ENCODE measurements at places on chromosomes 4 and X. TPM values are rescaled to one million over a fixed set of nuclear protein-coding genes. Genes with fewer than 3 reads are reported as not detected.

GRCh38 chr4:72205831-72206230, 174.0 kb downstream of the NPFFR2 start:
- peak; percentile 32 for DNase-seq

DNA sequence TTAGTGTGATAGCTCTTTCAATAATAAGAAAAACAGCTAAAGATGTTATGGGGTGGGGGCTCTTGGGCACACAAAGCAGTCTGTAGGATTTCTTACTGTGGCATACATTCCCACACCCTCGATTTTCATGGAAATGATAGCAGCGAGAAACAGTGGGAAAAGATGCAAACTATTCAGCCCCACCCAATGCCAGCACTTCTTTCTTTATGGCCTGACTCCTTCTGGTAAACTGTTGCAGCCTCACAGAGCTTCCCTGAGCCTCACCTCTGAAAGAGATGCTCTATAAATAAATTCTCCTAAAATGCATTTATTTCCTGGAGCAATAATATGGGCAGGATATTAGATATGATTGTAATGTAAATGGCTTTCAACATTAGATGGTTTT, 910 bp downstream of the ANK2 start:
- DNase-seq: no peak

DNA sequence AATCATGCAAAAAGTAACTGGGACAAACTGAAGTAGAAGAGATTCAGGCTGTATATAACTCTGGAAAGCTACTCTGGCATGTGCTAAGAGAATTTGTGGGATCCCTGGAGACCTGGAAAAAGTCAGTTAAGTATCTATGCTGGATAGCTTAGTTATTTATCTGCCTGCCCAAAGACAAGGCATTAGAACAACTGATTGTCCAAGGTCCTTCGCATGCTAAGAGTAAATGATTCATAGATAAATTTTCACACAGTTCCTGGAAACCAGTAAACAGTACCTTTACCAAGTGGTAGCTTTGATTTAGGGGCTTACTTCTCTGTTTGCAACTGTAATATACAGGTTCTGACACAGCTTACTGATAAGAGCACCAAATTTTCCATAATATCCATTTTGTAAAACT, 104.8 kb downstream of the ATP11C start:
- DNase-seq: no peak

GRCh38 chrX:5907207-5907606, 321.5 kb downstream of the NLGN4X start:
- no peak for DNase-seq

- no peak for DNase-seq
Measured at GRCh38 chrX:150849486-150849885, 49.0 kb downstream of the CD99L2 start.

DNA sequence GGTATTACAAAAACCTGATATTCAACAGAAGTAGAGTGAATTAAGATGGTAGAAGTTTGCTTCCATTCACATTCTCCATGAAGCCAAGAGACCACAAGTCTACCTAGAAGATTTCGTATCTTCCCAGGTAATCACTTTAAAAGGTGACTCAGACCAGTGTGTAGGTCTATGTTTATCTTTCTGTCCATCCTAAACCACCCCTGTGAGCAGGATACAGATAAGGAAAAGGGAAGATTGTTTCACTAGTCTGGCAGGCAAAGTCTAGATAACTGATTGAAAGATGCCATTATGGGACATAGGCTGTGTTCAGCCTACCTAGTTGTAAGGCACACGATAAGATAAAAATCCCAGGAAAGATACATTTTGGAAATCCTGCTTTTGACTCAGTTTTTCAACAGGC, 244.3 kb upstream of the NWD2 start:
- no peak for DNase-seq

DNA sequence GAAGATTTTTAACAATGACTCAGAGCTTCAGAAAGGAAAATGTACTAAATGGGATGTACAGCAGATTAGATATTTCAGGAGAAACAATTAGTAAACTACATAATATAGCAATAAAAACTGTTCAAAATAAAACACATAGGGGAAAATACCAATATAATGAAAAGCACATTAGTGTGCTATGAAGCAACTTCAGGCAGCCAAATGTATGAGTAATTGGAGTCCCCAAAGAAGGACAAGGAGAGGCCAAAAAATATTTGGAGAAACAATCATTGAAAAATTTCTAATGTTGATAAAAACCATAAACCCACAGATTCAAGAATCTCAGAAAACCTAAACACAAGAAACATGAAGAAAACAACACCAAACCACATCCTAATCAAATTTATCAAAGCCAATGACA, 129.3 kb upstream of the CHRDL1 start:
- DNase-seq: no peak

- DNase-seq: no peak
Measured at GRCh38 chrX:54788446-54788845, 9.6 kb downstream of the ITIH6 start.

- no peak for DNase-seq
Measured at GRCh38 chr4:167966143-167966542, 126.2 kb upstream of the ANXA10 start.

GRCh38 chrX:72685810-72686456, 28.2 kb downstream of the PHKA1 start:
- peak; percentile 43 for DNase-seq

DNA sequence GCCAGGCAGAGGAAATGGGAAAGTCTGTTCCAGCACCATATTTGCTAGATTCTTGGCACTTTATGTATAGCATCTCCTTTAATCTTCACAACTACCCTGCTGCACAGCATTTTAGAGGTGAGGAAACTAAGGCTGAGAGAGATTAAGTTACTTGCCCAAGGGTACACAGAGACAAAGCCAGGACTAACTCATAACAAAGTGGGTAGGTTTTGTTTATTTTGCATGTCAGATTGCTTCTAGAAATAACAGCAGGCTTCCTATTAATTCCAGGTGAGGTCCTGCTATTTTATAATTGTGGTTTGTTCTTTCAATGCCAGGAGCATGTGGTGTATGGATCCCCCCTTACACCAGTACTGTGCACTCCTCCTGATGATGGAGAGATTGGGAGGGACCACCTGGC, 15.0 kb downstream of the TCEANC start:
- peak; percentile 71 for DNase-seq

- no peak for DNase-seq
Measured at GRCh38 chr4:141041021-141041476, 92.2 kb downstream of the RNF150 start.

DNA sequence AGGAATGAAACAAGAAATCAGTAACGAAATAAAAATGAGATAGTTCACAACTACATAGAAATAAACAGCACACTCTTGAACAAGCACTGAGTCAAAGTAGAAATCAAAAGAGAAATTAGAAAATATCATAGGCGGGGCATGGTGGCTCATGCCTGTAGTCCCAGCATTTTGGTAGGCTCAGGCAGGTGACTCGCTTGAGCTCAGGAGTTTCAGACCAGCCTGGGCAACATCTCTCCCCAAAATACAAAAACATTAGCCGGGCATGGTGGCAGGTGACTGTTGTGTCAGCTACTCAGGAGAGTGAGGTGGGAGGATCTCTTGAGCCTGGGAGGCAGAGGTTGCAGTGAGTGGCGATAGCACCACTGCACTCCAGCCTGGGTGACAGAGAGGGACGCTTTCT, 714.4 kb downstream of the GLUD2 start:
- no peak for DNase-seq

- DNase-seq: no peak
Measured at GRCh38 chrX:123348468-123348867, 164.4 kb downstream of the GRIA3 start.

- no peak for DNase-seq
Measured at GRCh38 chr4:13483136-13483767, 888 bp downstream of the RAB28 start.

GRCh38 chr4:4385729-4386295, 1.1 kb upstream of the NSG1 start:
- DNase-seq: no peak

GRCh38 chr4:117249333-117249732, 164.0 kb upstream of the TRAM1L1 start:
- no peak for DNase-seq

GRCh38 chrX:39750848-39751247, 346.9 kb downstream of the BCOR start:
- no peak for DNase-seq

GRCh38 chr4:152488246-152488645, 47.6 kb downstream of the FBXW7 start:
- DNase-seq: no peak

The HELT gene
- not detected for total RNA-seq

The DCLK2 gene
- 0.41 TPM for total RNA-seq

The SUPT20HL2 gene
- not detected for total RNA-seq

The CCDC158 gene
- not detected for total RNA-seq

The GPR50 gene
- total RNA-seq: not detected

Measured in PC-9 (cell line).